ENCODE measurements at places on chromosomes 6 and 20.

- no peak for DNase-seq
These were observed 103.5 kb upstream of the QKI start for GRCh38 chr6:163310973-163311383.

DNA sequence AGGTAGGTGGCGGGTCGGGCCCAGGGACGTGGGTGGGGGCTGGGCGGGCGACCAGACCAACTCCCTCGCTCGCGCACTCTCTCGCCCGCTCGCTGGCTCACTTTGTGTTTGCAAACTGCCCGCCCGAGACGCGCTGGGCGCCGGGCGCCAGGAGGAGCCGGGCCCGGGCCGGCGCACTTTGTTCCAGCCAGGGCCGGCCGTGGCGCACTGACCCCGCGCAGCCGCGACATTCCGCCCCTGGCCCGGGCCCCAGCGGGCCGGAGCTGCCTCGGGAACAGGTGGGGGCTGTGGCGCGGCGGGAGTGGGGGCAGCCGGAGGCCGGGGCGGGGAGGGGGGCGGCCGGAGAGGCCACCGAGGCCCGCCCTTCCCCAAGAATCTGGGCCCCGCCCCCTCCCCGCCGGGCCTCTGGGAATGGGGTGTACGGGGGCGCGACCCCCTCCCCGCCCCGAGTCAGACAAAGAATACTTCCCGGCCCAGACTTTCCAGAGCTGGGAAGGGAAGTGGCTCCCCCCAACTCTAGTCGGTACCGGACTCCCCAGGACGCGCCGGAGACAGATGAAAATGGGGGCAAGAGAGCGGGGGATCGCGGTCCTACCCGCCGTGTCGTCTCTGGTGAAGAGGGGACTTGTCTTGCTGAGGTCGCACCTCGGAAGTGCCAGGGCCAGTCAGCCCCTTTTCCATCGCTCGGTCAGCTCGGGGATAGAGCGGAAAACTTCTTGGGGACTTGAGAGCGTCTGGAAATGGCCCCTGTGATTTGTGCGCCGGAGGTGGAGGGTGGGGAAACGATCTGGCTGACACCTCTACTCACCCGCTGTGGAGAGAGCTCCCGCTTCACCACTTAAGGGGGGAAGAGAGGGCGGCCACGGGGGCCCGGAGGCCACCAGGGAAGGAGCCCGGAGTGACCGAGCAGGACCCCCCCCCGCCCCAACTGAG lies 951 bp downstream of the FOXP4 start:
- no peak for DNase-seq

GRCh38 chr6:16544006-16544405 lies 217.3 kb downstream of the ATXN1 start:
- no peak for DNase-seq

- DNase-seq, result no peak
These were observed 34.2 kb downstream of the PROKR2 start for GRCh38 chr20:5282561-5282960.

DNA sequence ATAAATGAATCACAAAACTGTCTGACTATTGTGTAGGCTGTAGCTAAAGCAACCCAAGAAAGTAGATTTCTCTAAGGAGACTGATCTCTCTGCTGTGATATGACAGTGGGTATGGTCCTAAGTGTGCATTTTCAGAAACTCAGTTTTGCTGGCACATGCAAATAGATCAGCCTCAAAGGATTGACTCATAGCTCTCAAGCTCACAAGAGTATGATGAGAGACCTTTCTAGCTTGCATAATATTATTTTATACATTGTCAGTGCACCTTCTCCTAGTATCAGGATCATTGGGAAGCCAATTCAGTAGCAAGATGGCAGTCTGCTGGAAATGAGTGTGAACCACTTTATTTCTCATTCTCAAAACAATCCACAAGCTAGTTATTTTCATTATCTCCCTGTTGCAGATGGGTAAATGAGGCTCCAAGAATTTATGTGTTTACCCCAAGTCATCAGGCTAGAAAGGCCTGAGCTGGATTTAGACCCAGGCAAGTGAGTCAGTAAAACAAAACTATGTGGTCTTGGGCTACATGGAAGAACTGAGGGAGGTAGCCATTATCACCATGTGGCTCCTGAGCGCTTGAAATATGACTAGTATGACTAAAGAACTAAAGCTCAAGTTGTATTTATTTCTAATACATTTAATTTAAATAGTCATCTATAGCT lies 27.9 kb upstream of the PLCB4 start:
- DNase-seq, result no peak

DNA sequence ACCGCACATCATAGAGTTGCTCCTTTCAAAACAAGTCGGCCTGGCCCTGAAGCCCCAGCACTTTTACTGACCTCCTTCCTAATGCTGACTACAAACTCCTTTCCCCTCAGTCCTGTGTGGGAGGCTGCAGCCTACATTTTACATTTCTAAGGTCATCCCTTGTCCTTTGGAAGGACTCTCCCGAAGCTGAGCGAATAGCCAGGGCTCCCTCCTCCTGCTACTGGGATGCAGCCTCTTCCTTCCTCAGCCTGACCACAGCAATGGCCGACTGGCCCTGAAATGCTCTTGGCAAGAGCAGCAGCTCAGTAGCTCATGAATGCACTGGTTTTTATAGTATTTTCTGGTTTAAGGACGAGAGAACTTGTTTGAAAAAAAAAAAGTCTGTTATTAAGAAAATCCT lies 679 bp downstream of the ADGRF5 start:
- no peak for DNase-seq

- DNase-seq, result no peak
These were observed 162.6 kb downstream of the CARMIL1 start for GRCh38 chr6:25441663-25442270.

- no peak for DNase-seq
These were observed 73.9 kb downstream of the DCDC2 start for GRCh38 chr6:24284006-24284405.

DNA sequence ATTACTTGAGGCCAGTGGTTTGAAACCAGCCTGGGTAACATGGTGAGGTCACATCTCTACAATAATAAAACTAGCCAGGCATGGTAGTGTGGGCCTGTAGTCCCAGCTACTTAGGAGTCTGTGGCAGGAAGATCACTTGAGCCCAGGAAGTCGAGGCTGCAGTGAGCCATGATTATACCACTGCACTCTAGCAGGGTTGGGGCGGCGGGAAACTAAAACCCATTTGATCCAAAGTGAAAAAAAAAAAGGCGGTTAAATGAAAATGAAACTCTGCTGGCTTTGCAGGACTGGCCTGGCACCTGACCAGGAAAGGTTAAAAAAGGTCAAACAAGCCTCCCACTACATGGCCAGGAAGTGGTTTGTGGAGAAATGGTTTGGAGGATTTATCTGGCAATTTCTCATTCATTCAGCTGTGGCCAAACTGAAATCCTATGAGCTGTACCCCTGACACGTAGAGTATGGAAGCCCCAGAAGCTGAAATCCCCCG lies 36.6 kb downstream of the MTRES1 start:
- DNase-seq, result no peak

DNA sequence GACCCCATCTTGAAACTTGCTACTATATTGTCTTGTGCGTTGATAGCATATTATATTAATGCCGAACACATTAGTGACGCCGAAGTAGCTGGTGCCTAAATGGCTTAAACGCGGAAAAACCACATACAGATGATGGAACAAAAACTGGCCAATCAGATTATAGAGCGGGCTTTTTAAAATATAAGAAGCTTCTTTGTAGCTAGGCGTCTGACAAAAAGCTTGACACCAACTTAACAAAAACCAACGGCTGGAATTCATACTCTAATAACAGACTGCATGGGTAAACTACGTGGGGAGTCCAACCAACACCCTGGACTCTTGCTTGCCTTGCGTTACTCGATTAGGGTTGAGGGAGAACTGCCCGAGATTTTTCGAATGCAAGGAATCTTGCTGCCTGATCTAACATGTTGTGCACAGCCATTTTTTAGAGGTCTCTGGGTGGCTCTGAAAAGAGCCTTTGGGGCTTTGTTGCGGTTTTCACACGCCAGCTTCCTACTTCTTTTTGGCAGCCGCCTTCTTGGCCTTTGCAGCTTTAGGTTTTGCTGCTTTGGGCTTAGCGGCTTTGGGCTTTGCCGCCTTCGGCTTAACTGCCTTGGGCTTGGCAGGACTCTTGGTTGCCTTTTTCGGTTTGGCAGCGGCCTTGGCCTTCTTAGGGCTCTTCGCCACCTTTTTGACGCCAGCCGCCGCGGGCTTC lies 45.7 kb downstream of the OR2B2 start:
- no peak for DNase-seq

DNA sequence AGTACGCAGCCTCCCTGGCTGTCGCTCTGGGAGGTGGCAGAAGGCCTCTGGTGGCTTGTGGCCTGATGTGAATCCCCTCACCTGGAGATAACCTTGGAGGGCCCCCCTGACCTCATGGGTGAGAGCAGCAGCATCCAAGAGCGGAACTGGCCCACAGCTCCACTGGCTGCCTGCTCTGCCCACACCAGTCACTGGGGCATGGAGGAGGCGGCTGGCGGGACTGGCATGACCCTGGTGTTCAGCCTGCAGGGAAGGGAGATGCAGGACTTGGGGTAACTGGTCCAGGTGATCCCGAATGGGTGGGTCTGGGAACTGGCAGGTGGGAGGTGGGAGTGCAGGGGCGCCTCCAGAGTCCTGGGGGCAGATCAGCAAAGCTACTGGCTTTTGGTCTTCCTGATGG lies 10.6 kb upstream of the DSN1 start:
- DNase-seq, result no peak

- DNase-seq, result no peak
These were observed 81.7 kb upstream of the NXT1 start for GRCh38 chr20:23268792-23269354.

DNA sequence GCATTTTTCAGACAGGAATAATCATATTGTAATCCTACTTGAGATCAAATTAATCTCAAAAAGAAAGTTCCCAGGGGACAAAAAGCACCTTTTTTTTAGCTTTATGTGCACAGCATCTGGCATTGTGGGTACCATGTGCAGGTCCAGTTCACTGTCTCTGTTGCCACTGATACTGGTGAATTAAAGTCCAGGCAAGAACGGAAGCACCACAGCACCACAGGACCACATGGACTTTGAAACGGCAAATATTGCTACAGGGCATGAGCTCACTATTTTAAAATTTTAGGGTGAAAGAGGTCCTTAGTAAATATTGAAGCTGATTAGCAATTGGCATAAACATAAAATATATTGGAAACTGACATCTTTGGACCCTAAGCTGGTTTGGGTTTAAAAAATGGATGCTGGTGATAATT lies 709.0 kb downstream of the EPM2A start:
- DNase-seq, result no peak

GRCh38 chr20:37574199-37574890 lies 46.7 kb upstream of the BLCAP start:
- DNase-seq, result no peak

DNA sequence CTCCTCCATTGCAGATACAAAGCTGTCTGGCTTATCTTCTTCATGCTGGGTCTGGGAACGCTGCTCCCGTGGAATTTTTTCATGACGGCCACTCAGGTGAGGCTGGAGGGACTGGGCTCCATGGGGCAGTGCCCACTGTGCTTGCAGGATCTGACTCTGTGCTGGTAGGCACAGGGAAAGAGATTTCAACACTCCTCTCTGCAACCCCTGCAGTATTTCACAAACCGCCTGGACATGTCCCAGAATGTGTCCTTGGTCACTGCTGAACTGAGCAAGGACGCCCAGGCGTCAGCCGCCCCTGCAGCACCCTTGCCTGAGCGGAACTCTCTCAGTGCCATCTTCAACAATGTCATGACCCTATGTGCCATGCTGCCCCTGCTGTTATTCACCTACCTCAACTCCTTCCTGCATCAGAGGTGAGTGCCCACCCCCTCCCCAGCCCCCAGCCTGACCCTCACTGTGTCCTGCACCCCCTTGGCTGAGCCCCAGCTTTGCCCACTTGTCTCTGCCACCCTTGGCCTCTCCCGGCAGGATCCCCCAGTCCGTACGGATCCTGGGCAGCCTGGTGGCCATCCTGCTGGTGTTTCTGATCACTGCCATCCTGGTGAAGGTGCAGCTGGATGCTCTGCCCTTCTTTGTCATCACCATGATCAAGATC lies 6.1 kb downstream of the SLC29A1 start:
- DNase-seq, result no peak

DNA sequence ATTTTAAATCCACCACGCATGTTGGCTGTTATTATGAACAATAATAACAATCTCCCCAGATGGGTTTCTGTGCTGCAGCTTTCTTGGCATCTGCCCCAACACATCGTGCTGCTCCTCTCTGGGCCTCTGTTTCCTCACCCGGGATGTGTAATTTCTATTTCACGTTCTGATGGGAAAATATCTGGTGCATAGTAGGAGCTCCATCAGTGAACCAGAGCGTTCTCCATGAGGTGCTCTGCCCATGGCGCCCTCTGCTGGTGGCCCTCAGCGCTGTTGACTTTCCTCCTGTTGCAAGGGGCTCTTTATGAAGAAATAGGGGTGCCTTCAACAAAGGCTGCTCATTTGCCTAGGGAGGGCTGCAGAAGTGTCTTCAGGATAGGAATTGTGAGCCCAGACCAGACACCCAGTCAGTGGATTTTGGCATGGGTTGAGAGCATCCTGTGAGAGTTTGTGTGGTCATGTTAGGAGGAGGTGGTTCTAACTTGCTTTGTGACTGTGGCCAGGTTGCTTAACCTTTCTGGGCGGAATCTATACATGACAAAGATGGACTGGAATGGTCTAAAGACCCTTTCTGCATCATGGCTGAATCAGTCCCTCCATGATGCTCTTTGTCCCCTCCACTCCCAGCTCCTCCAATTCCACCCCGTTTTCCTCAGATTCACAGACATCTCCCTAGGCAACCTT lies 8.1 kb downstream of the SCRT2 start:
- no peak for DNase-seq

DNA sequence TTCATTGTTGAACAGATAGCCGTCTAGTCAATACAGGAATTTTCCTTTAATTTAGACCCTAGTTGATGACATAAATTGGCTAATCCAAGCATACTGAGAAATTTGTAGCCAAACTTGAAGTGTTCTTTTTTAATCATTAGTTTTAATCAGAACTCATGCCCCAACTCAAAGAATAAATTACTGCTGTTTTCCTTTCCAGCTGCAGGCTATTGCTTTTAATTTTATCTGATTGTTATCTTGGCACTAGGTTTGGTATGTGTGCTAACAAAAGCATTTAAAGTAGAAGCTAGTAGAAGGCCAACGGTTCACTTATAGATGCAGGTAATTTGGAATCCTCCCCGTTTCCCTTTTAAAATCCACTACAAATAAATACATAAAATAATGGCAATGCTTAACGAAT lies 188.5 kb downstream of the CD109 start:
- no peak for DNase-seq

- DNase-seq, result no peak
These were observed 206.9 kb downstream of the LRFN2 start for GRCh38 chr6:40380271-40380670.

DNA sequence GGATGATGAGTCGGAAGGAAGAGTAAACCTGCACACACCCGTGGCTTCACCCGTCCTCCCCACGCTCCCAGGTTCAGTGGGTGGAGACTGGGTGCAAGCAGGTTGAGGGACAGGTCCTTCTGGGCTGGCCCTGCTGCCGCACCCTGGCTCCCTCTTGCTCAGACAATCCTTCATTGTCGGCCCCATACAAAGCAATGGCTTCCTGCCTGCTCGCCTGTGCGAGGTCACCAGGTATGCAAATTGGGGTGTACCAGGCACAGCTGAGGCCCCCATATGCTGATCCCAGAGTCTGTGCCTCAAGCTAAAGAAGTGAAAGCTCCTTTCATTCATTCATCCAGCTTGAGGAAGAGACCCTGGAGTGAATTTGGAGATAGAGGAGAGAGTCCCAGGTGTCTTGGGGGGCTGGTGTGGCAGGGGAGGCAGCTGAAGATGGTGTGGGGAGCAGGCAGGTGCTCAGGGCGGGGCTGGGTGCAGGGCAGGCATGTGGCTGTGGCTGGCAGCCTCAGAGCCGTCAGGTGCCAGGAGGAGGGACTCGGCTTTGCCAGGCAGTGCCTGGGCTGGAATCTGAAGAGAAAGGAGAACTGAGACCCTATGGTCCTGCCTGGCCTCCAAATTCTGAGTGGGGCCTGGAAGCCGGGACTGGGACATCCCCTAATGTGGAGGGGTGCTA lies 4.7 kb downstream of the SLCO4A1 start:
- no peak for DNase-seq
